ENCODE measurements at places on chromosomes 13 and 19. TPM values are rescaled to one million over a fixed set of nuclear protein-coding genes. Genes with fewer than 3 reads are reported as not detected.

GRCh38 chr13:95289020-95289444, 12.2 kb downstream of the ABCC4 start:
- DNase-seq = no peak

GRCh38 chr19:20153281-20153680, 13.7 kb upstream of the ZNF486 start:
- DNase-seq = no peak

- no peak for DNase-seq
Measured at GRCh38 chr19:29338480-29338879, 125.5 kb upstream of the UQCRFS1 start.

DNA sequence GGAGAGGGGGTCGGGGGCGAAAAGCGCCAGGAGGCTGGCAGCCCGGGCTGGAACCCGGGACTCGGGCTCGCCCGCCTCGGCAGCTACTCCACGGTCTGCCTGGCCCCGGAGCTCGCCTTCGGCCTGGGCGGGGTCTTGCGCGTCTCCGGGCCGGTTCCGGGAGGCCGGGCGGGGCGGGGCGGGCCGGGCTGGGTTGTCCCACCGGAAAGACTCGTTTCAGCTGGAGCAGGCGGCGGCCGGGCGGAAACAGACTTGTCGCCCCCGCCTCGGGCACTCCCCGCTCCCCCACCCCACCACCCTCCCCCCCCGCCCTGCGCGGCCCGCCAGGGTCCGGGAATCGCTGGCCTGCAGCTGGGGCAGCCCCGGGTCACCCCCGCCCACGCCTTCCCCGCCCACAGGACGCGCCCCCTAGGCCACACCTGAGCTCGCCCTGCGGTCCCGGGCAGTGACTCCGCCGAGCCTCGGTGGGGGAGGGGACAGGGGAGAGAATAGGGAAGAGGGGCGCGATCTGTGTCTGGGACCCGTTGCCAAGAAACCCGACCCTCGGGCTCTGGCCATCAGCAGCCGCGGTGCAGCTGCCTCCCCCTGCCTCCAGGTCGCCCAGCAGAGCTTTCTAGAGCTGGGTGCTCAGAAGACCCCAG, 109.4 kb downstream of the KCTD15 start:
- peak; percentile 90 for DNase-seq

DNA sequence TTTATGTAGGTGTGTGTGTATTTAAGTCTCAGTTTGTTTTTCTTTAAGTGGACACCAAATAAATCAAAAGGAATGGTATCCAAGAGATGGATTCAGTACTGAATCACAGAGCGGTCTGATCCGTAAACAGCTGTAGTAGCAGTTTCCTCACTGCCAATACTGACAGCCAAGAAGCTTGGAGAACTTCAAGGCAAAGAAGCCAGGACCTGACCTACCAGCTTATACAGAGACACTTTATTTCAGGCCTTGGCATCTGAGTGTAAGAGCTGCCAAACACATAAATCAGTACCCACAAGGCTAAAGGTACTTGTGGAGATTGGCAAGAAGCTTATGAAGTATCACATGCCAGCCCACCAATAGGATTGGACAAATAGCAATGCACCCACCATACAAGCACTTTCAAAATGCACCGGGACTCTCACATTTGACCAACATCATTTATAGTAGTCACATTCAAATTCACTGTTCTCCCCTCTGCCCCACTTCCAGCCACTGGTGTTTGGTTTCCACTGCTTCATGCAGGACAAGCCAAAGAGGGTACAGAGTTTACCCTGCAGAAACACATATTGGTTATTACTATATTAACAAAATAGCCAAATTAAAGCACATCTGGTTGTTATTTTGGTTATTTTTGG, 357.9 kb downstream of the KLF12 start:
- no peak for DNase-seq

GRCh38 chr13:93409001-93409400, 182.4 kb downstream of the GPC6 start:
- DNase-seq = no peak

- DNase-seq = no peak
Measured at GRCh38 chr13:91166714-91167511, 180.6 kb upstream of the MIR17HG start.

GRCh38 chr13:38868870-38869269, 121.8 kb downstream of the STOML3 start:
- DNase-seq = no peak

GRCh38 chr19:38245826-38246498, 10.2 kb downstream of the PPP1R14A start:
- no peak for DNase-seq

The ZNF90 gene
- total RNA-seq = 4.1 TPM

The PRTN3 gene
- total RNA-seq = not detected
